ENCODE measurements at places on chromosomes 16 and 17. TPM values are rescaled to one million over a fixed set of nuclear protein-coding genes. Genes with fewer than 3 reads are reported as not detected.

The TMEM256 gene
- total RNA-seq: 78.9 TPM

The ALOX12 gene
- total RNA-seq: not detected

- no peak for DNase-seq
These were observed 21.3 kb upstream of the PIK3R6 start for GRCh38 chr17:8888704-8889302.

GRCh38 chr16:85017151-85017550 lies 5.8 kb upstream of the ZDHHC7 start:
- DNase-seq: no peak

DNA sequence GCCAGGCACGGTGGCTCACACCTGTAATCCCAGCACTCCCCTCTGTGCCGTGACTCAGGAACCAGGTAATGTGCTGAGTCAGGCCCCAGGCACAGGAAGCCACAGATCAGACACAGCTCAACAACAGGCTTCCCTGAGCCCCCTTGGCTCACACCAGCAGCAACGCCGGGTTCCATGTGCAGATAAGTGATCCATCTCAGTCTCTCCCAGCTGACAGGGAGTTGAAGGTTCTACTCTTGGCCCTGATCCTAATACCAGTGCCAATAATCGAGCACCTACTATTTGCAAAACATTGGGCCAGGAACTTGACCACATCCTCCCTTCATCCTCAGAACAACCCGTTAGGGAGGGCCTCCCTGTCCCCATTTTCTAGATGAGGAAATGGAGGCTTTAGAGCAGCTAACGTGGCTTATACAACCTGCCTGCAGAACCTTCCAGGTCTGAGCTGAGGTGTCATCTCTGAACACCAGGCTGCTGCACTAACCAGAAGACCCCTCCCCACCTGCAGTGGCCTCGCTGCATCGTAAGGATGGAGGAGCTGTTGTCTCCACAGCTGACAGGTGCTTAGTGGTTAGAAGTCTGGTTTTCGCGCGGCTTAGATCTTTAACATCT lies 64.8 kb upstream of the AMZ2 start:
- no peak for DNase-seq
